ENCODE measurements at places on chromosomes 7 and 10.
A peak's percentile ranks its signal among the peaks of the same experiment; 100 is the strongest.

- no peak for DNase-seq
Observed at GRCh38 chr10:24437302-24437701, 228.4 kb downstream of the KIAA1217 start.

DNA sequence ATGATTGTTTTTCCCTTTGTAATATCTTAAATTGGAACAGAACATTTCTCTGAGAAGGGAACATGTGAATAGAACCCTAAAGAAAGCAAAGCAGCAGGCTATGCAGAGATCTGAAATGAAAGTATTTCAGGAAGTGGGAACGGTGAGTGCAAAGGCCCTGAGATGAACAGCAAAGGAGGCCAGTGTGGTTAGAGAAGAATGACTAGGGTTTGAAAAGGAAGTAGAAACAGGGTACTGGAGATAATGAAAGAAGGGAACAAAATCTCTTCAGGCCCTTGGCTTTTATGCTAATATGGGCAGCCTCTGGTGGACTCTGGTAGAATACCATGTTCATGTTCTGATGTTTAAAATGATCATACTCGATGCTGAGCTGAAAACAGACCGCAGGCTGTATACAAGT lies 22.2 kb downstream of the ARHGAP21 start:
- no peak for DNase-seq

DNA sequence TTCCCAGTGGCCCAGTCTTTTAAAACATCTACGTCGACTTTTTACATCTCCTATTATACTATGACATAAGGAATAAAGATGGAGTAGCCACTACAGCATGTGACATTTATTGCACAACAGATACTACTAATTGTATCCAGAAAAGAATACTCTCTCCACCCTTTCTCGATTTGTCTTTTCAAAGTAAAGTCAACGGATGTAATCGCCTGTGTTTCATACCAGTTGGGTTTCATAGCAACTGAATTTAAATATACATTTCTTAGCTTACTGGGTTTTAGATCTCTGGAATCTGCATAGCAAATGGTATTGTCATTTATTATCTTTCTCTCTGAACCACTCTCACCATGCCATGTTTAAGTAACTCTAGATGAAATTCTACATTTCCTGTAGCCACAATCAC lies 86.4 kb upstream of the TRIL start:
- DNase-seq, result no peak

GRCh38 chr10:124450012-124450782 lies at the start of gene NKX1-2:
Gene NKX1-2, minus strand, starts transcription at chr10:124450035. Its CDS starts 92 bp downstream, at chr10:124449943.
- DNase-seq, result no peak

DNA sequence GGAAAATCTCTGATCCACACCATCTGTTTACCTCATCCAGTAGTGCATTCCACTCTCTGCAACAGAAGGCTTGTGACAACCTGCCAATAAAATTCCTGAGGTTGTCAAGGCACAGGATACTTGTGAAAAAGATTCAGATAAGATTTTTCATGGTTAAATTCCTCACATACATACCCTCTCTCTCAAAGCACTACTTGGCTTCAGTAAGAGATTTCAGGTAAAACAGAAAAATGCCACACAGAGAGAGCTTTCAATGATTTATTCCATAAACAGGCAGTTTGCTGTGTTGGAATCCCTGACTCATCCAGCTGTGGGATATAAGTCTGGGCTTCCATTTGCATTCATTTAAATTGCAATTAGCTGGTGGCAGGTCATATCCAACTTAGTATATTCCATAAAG lies 99.7 kb upstream of the CAV2 start:
- no peak for DNase-seq

DNA sequence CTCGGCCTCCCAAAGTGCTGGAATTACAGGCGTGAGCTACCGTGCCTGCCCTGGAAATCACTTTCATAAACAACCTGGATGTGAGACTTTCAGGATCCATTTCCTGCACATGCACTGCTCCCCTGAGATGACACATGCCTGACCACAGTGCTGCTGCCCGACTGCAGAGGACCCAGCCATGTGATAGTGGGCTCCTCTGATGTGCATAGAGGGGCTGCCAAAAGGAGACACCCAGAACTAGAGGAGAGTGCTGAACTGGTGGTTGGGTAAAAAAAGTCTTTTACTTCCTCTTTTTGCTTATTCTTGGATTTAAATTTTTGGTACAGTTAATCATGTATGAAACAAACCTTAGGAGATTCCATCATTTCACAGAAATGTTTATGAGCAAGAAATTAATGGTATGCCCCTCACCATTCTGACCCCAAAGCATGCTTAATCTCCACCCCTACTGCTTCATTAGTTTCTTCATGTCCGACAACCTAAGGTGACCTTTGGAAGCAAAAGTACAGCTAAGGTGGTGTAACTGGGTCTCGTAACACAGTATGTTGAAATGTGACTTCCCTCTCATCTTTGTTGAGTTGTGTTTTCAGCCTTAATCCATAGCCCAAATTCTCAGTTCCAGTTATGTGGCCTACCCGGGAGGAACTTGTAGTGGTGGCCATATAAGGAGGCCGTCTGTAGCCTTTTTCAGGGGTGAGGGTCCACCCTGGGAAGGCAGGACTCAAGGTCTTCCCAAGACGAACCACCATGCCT lies 111.1 kb downstream of the RNF216 start:
- DNase-seq, result no peak

GRCh38 chr7:80207501-80207900 lies 72.9 kb downstream of the GNAI1 start:
- no peak for DNase-seq

DNA sequence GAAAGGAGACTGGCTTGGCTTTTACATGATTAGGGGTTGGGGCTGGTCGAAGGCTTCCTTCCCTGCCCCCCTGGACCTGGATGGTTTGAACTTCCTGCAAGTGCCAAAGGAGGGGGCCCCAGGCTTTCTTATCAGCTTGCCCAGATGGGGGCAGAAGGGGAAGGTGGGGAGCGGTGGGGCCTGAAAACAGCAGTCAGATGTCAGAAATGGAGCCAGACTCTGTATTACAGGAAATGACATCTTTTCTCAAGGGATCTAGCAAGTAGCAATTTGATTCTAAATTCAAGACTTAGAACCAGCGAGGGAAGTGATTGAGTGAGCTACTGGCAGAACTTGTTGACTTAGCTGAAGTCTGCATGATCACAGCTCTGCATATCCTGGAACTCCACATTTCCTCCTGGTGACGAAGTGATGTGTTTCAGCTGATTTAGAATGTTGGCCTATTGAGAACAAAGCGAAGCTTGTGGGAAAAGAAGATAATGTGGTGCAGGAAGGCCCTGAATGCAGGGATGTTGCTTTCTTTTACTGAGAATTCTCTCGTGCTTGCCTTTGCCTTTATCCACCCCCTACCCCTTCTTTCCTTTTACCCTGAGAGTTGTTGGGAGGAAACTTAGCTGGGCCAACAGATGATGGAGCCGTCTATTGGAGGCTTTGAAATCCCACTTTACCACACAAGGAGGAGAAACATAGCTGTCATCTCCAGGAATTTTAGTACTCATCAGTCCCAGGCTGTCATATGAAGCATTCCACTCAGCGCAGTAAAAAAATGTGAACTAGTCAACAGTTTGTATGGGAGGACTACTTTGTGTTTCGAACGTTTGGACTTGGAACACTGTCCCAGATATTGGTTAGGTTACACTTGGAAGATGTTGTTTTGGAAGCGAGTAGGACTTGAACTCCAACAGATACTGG lies 43.2 kb downstream of the CCNY start:
- no peak for DNase-seq

GRCh38 chr10:76542307-76542930 lies 1095.2 kb downstream of the KCNMA1 start:
- DNase-seq, result no peak

- DNase-seq, result peak; percentile 27
Observed at GRCh38 chr10:110893559-110894179, 21.9 kb downstream of the PDCD4 start.

- DNase-seq, result no peak
Observed at GRCh38 chr10:88986549-88987242, 3.9 kb upstream of the FAS start.

DNA sequence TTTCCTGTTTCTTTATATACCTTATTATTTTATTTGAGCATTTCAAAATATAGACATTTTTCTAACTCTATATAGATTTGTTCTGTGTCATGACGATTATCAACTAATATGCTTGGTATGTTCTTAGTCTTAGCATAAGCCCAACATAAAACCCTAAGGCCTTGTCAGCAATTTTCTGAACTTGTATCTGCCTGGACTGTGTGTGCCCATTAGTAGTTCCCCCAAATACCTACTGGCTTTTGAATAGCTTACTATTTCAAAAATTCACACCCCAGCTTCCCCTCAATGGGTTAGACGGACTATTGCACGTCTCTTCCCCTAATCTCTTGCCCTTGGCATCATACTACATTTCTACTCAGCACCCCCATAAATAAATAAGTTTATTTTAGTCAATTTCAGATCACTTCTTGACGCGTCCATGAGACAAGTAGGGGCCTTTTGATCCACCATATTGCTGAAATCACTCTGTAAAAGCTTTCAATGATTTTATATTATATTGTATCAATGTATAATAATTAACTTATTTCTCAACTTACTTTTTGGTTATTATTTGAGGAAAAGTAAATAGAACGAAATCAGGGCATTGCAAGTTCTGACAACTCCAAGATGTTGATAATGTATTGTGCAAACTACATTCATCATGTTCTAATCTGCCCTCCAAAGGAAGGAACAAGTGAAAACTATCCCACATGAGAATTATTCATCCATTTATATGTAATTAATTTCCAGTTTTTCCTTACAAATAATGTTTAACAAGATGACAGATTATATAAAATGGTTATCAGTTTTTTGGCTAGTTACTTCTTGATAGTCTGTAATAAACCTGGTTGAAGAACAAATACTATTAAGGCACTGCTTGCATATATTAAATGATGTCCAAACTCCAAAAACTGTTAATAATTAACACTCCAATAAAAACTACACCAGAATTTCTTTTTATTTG lies 1.1 kb upstream of the AKR1C3 start:
- no peak for DNase-seq

DNA sequence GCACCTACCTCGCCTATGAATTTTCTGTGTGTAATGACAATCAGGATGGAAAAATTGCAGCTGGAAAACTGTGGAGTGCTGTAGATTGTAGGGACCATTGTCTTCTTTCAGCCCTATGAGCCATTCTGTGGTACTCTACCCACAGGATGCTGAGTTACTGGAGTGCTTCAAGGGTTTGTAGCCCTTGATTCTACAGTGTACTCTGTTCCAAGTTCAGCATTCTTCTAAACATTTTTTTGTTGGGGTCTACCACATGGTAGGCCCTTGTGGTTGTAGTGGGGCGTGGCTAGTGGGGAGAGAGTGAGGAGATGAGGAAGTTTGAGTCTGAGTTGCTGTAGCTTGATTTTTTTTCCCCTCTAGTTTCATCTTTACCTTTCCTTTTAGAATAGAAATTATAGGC lies 33.5 kb downstream of the REEP3 start:
- no peak for DNase-seq

DNA sequence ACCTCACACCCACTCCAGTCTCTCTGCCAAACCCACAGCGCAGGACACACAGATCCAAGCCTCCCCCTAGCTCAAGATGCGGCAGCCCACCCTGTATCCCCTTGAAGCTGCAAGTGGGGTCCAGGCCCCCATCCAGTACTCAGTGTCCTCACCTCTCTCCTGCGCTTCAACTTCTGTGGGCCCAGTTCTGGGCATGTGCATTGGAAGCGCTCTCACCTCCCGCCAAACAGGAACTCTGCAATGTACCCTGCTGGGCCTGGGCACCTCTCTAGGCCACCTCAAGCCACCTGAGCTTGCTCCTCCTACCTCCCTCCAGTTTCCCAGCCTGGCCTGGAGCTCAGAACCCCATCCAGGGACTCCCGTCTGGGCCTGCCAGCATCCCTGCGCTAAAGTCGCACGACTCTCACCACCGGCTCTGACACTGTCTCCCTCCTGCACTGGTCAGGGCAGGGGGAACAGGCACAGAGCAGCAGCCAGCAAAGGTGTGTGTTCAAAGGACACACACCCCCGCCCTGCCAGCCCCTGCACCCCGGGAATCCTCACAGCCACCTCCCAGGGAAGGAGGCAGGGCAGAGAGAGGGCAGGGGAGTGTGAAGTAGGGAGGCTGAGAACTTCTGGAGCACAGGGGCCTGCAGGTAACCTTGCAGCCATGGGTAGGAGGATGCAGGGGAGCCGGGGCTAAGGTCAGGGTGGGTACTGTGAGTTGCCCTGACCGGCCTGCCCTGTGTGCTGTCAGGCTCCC lies 51.7 kb upstream of the MSMB start:
- DNase-seq, result no peak

- DNase-seq, result no peak
Observed at GRCh38 chr10:92124020-92124419, 166.9 kb downstream of the CPEB3 start.

DNA sequence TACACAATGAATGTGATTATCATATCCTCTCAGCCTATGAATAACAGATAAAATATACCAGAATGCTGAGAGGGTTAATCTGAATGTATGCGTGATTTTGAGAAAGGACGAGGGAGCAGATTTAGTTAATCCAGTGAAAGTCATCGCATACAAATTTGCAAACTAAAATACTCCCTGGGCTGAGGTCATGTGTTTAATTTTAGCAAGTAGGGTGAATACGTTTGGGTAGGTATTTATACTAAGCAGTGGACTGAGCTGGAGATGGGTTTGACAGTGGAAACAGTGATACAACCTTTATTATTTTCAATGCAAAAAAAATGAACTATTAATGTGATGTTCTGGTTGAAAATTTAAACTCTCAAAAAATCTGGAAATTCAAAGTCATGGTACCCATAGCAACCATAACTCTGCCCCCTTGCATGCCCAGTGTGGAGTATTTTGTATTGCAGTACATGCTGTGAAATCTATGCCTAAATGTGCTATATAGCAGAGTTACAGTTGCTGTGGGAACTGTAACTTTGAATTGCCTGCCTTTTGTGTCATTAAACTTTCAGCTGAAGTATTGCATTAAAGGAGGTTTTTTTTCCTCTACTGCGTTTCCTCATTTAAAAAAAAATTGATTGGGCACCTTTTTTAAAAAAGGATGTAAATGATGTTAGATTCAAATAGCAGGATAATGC lies 9.5 kb upstream of the ARID5B start:
- no peak for DNase-seq

- DNase-seq, result no peak
Observed at GRCh38 chr7:55441774-55442522, 76.8 kb downstream of the LANCL2 start.

DNA sequence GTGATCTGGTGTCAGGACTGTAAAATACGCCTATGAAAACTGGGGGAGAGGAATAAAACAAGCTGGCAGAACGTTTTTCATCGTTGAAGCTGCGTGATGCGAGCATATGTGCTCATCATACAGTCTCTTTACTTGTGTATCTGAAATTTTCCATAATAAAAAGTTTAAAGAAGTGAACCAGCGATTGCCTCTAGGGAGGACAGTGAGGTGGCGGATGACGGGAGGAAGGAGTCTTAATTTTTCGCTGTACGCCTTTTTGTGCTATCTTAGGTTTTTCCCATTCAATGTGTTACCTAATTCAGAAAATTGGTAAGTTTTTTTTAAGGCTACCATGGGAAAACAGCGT lies 891 bp upstream of the WAPL start:
- no peak for DNase-seq

Data from DMS153 (cell line).